ENCODE measurements at places on chromosomes 6 and 20. TPM values are rescaled to one million over a fixed set of nuclear protein-coding genes. Genes with fewer than 3 reads are reported as not detected.

Gene C6orf163
- 4.2 TPM for total RNA-seq

Gene TRIM10
- not detected for total RNA-seq

Gene SEL1L2
- total RNA-seq, result not detected

Gene APCDD1L
- not detected for total RNA-seq

Gene LY6G6D
- total RNA-seq, result not detected

Gene PARD6B
- total RNA-seq, result 4.1 TPM

Gene UNC93A
- total RNA-seq, result not detected

Gene HLA-E
- total RNA-seq, result 355 TPM

Gene CGA
- total RNA-seq, result not detected

Gene RPP40
- 7.3 TPM for total RNA-seq

Gene EPHA7
- total RNA-seq, result not detected

Gene C20orf144
- 0.81 TPM for total RNA-seq

Gene LY6G6F
- not detected for total RNA-seq

Gene ZBTB2
- total RNA-seq, result 20.4 TPM

Gene TCFL5
- 4.1 TPM for total RNA-seq

Gene OVOL2
- total RNA-seq, result not detected

Gene CALHM4
- total RNA-seq, result not detected

Gene FAM162B
- not detected for total RNA-seq

Gene LRRC73
- total RNA-seq, result 0.39 TPM

Gene STMND1
- total RNA-seq, result not detected

Gene PEX6
- 18.7 TPM for total RNA-seq

Gene HLA-DRB5
- 15.9 TPM for total RNA-seq

Gene FAM83C
- 0.10 TPM for total RNA-seq

Gene SLC35F1
- not detected for total RNA-seq

Gene TSPO2
- total RNA-seq, result not detected

Gene EBF4
- 31.4 TPM for total RNA-seq

Gene MAP1LC3A
- 5.3 TPM for total RNA-seq

Gene OOEP
- total RNA-seq, result not detected

Gene KCNQ5
- total RNA-seq, result 3.8 TPM

Gene TMEM200A
- total RNA-seq, result 4.8 TPM

Gene WFDC2
- not detected for total RNA-seq

Gene TNFRSF6B
- total RNA-seq, result not detected

Gene BNIP5
- not detected for total RNA-seq

Gene COL12A1
- not detected for total RNA-seq

Gene ABCC10
- 41.8 TPM for total RNA-seq

Gene FOXQ1
- total RNA-seq, result not detected

Gene SLC16A10
- total RNA-seq, result 0.59 TPM

Gene NFATC2
- 97.1 TPM for total RNA-seq

Gene GPR6
- total RNA-seq, result not detected

Gene ADGB
- total RNA-seq, result not detected

Gene MCCD1
- not detected for total RNA-seq

Gene OLIG3
- not detected for total RNA-seq

Gene AK9
- 8.4 TPM for total RNA-seq

Gene CLDN20
- total RNA-seq, result not detected

Gene LY6G5B
- 37.9 TPM for total RNA-seq

Gene FKBP1C
- 1.9 TPM for total RNA-seq

Gene PNPLA1
- total RNA-seq, result 0.86 TPM

Gene PROKR2
- total RNA-seq, result not detected

Gene ZKSCAN4
- 3.3 TPM for total RNA-seq

Gene DUSP15
- total RNA-seq, result not detected

Gene LRFN2
- 0.50 TPM for total RNA-seq

Gene CNR1
- not detected for total RNA-seq

Gene PLEKHG1
- total RNA-seq, result 3.3 TPM

Gene ZC3H12D
- 16.0 TPM for total RNA-seq

Gene CNKSR3
- not detected for total RNA-seq

Gene MACROD2
- not detected for total RNA-seq

Measured in natural killer cell treated with Interleukin-12 subunit alpha and Interleukin-12 subunit beta and Interleukin-15 and Interleukin-18, amount 100 ng/mL, for 72 hours (primary cell).